ENCODE measurements at places on chromosomes 1 and 21.

- no peak for DNase-seq
These were observed 20.9 kb downstream of the TMEM50B start for GRCh38 chr21:33458861-33459260.

DNA sequence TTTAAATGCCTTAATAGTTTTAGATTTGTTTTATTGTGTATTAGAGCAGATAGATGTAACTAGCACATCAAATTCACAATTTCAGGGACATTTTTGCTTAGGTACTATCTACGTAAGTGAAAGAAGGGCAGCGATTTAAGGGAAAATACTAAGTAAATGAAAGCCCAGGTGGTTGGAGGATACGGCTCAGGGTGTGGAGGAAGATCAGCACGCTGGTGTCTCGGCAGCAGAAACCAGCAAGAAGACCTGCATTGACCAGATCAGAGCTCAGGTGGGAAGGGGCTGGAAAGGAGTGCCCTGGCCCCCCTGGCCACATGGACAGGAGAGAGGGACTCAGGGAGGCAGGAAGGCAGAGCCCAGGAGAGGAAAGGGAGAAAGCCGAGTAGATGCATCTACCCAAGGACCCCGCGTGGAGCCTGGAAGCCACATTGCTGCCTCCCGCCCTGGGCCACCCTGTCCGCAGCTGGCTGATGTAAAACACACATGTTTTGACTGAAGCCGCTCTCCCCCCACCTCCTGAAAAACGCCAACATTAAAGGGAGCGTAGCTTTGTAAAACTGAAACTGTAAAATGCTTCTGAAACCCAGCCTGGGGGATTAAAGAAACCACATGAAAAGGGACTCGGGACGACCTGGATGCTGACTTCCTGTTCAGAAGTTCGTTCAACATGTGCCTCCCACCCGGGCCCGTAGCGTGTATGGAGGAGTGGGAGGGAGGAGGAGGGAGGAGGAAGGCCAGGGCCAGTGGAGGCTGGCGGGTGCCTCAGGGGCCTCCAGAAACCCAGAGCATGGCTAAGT, 72.6 kb upstream of the TARDBP start:
- peak; percentile 25 for DNase-seq

DNA sequence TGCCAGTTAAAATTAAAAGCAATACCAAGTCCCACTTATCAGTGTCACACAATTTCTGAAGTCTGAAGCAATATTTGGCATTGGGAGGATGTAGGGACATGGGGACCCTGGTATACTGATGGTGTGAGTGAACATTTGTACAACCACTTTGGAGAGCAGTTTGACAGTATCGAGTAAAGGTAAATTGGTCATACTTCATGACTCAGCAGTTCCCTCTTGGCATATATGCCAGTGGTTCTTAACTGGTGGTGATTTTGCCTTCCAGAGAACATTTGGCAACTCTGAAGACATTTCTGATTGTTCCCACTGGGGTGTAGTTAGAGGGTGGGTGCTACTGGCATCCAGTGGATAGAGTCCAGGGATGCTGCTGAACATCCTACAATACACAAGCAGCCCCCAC, 19.7 kb downstream of the FMOD start:
- DNase-seq: no peak

DNA sequence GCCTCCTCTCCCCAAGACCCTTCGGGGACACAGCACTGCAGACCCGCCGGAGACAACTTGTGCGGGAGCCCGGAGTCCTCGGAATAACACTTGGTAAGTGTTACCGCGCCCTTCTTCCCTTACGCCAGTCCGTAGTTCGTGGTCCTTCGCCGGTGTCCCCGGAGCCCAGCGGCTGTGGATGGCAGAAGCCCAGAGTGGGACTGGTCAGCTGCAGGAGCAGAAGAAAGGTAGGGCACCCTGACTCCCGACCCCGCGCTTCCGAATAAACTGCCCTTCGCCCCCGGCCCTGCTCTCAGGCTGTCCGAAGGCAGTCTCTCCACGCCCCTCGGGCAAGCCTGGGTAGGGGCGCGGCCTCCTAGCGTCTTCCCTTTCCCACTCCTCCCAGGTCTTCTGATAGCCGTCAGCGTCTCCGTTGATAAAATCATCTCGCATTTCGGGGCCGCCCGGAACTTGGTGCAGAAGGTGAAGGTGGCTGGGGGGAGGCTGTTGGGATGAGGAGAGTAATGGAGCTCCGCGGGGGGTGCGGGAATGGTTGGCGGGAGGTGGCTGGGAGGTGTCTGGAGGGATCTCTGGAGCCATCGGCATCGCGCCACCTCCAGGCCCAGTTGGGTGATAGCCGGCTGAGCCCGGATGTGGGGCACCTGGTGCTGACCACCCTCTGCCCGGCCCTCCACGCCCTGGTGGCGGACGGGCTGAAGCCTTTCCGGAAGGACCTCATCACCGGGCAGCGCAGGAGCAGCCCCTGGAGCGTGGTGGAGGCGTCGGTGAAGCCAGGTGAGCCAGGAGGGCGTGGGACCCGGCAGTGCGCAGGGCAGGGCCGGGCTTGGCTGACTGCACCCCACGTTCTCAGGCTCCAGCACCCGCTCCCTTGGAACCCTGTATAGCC, 4.3 kb downstream of the RUSC1 start:
- peak; percentile 38 for DNase-seq

DNA sequence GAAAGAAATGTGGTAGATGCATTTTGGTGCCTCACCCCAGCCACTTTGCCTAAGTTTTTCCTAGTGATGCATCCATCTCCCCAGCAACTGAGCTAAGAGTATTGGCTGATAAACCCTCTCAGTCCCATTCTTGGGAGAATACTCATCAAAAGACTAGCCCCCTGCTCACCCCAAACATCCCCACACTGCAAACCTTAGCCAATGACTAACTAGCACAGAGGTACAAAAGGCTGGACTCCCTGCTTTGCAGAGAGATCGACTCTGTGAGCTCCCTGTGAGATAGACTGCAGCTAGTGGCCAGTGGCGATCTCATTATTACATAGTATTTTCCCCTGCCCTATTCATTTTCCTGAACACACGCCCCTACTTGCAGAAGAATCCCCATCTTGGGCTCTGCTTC, 155.3 kb downstream of the HHIPL2 start:
- DNase-seq: peak; percentile 83

- DNase-seq: peak; percentile 59
These were observed 35.8 kb downstream of the EVI5 start for GRCh38 chr1:92749024-92749634.

GRCh38 chr1:32757213-32757895, 54.8 kb upstream of the SYNC start:
- DNase-seq: no peak

- DNase-seq: peak; percentile 98
These were observed 18.4 kb upstream of the COL6A2 start for GRCh38 chr21:46079352-46080170.

- DNase-seq: no peak
These were observed 41.6 kb downstream of the SSBP3 start for GRCh38 chr1:54364582-54364981.

GRCh38 chr1:193368302-193368701, 181.9 kb upstream of the B3GALT2 start:
- DNase-seq: no peak

GRCh38 chr1:234727018-234727940, 117.3 kb upstream of the IRF2BP2 start:
- DNase-seq: no peak

DNA sequence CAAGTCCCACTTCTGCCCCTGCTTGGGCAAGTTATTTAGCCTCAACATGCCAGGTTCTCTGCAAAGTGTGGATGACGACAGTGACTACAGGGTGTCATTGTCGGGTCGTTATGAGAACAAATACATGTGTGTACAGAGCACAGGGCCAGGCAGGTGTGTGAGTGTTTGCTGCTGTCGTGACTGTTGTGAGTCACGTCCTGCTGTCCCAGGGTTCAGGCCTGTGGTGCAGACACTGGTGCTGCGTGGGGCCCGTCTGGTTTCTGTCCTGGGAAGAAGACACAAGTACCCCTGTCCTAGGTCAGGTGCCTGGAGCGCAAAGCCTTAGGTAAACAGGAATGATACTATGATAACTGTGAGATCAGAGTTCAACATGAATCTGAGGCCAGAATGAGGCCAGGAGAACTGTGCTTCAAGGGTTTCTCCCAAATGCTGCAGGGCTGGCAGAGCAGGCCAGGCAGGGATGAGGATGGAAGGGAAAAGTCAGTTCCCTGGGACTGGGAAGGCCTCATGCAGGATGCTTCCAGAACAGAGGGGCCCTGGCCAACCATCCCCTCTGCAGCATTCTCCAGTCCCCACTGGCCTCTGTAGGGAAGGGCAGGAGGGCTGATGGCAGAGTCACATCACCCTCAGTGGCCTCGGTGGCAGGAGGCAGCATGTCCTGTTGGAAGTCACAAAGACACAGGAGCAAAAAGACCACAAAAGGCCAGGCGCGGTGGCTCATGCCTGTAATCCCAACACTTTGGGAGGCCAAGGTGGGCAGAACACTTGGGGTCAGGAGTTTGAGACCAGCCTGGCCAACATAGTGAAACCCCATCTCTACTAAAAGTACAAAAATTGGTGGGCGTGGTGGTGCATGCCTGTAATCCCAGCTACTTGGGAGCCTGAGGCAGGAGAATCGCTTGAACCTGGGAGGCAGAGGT, 15.7 kb downstream of the GPR157 start:
- no peak for DNase-seq

GRCh38 chr1:186212568-186213224, 162.4 kb downstream of the TPR start:
- DNase-seq: peak; percentile 96

DNA sequence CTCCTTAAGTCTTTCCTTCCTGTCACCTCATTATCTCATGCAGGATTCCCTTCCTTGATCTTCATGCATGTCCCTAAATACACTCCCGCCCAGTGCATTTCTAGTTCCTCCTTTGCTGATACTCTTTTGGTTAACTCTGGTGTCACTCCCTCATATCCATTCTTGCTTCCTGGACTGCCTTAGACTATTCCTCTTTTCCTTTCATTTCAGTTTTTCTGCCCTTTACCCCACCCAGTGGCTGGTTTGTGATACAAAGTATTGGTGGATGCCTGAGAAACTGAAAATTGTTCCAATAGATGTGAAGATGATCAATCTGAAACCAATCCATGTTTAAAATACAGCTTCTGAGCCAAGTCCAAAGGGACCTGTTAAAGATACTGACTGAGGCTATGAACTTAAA, 553.8 kb upstream of the CAMK1G start:
- no peak for DNase-seq

DNA sequence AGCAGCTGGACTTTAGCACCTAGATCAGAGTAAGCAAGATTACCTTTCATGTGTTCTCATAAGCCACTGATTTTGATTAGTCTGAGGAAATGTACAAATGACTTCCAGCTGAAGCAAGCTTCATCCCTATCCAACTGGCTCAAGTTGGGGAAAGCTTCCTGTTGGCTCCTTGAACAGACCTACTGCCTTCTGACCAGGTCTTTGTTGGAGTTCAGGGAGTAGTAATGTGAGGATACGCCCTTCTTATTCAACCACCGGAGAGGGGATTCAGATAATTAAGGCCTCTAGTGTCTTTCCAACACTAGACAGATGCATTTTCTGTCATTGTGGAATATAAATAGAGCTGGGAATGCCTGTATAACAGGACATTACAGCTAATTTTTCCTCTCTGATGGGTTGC, 268.9 kb downstream of the TGFB2 start:
- DNase-seq: no peak

DNA sequence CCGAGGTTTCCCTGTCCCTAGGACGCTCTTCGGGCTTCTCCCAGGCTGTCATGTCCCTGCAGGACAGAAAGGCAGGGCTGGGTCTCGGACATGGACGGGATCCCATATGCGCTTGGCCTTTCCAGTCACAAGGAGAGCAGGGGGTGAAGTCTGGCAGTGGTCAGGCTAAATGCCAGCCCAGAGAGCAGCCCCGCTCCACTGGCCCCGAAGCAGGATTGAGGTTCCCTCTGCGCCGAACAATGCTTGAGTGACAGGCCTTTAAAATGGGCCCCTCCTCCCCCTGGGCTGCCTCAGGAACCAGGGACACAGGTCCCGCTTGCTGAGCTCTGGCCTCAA, 12.7 kb downstream of the DRAXIN start:
- no peak for DNase-seq

GRCh38 chr1:174839211-174839610, 160.5 kb upstream of the CACYBP start:
- DNase-seq: peak; percentile 5

- DNase-seq: peak; percentile 53
These were observed 14.6 kb downstream of the MED18 start for GRCh38 chr1:28343405-28343804.

GRCh38 chr1:5271264-5271663, 616.9 kb downstream of the AJAP1 start:
- DNase-seq: no peak

DNA sequence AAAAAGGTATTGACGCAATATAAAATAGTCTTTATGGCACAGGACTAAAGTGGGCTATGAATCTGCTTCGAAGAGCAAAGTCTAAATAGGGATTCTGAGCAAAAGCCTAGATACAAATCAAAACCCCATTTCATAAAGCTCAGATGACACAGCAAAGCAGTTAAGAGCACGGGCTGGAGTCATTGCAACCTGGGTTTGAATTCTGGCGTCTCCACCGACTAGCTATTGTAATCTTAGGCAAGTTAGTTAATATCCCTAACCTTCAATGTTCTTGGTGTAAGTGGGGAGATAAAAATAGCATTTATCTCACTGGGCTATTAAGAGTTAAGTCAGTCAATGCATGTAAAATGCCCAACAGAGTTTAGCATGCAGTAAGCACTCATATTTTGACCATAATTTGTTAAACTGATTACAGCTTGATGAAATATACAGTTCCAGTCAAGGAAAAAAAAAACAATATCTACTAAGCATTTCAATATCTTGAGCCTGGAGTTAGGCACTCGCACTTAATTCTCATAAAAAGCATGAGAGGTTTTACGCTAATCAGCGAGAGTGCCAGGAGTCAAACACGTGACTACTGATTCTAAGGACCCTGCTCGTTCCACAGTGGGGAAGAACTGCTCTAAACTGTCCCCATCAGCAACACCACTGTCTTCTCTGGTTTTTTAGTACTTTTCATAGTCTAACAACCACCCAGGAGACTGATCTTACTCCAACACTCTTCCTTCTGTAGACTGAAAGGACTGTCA, 75.5 kb downstream of the JAK1 start:
- DNase-seq: no peak
